Activated naive CD8-positive, alpha-beta T cell treated with anti-CD3 and anti-CD28 coated beads, Interleukin-2, amount 10 ng/mL, durations not matched to agents 7 days and 5 days (primary cell): ENCODE measurements at places on chromosomes 5 and 9. TPM values are rescaled to one million over a fixed set of nuclear protein-coding genes. Genes with fewer than 3 reads are reported as not detected.

The B4GALT1 gene
- total RNA-seq, result 35.7 TPM

The PCSK1 gene
- not detected for total RNA-seq

GRCh38 chr5:113574417-113574816, 60.9 kb downstream of the YTHDC2 start:
- DNase-seq, result no peak

DNA sequence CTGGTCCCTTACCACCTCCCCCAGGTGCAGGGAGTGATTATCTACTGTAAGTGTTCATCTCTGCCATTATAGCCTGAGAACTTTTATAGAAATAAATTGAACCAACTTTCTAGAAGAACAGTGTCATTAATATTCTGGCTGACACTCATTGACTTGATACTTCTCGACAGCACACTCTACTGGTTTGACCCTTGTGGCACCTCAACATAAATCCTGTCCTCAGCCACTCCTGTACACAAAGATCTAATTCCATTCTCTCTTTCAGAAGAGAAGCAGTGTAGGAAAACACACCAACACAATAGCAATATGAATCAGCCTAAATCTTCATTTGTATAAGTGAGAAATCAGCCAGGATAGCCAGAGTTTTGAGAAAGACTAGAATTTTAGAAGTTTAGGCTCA, 417.7 kb downstream of the TAF11L14 start:
- DNase-seq, result no peak

- no peak for DNase-seq
These were observed 336.3 kb downstream of the RASEF start for GRCh38 chr9:82726424-82727276.

DNA sequence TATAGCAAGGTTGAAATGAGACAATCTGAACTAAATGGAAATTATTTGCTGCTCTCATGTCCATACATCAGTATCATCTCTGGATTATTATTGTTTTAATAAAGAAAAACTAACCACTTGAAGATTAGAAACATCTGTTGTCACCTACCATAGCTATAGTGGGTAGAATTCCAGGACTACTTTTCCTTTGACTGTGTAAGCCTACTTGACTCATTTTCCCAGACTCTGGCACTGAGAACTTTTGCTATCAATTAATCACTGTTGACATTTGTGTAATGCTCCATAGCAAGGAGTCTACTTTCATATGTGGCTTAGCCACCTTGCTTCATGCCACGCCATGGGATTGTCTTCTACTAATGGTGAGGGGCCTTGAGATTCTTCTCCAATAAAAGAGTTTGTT, 59.9 kb upstream of the ARRDC3 start:
- no peak for DNase-seq

DNA sequence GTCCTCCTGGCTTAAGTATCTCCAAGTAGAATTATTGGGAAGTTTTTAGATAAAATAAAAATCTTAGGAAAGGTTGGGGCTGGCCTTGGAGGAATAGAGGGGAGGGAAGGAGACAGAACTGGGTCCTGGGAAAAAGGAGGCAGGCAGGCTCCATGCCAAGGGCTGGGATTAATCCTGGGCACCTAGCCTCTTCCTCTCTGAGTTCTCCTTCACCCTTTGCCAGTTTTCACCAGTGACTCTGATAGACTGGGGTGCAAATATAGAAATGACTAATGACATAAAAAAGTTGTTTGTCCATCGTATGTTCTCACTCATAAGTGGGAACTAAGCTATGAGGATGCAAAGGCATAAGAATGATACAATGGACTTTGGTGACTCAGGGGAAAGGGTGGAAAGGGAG, 81.9 kb downstream of the RMI1 start:
- DNase-seq, result no peak

The TMEM174 gene
- total RNA-seq, result not detected

DNA sequence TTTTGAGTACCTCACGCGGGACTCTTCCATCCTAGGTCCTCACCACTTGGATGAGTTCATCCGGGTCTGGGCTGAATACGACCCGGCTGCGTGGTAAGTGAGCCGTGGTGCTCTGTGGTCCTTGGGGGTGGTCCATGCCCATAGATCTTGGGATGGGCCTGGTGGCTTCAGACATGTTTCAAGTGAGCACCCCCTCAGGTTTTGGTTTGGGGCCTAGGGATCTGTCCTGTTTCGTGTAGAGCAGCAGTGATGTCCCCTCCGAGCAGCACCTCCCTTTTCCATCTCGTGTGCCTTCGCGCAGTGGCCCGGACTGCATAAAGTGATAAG, 218.9 kb downstream of the CACNA1B start:
- no peak for DNase-seq

DNA sequence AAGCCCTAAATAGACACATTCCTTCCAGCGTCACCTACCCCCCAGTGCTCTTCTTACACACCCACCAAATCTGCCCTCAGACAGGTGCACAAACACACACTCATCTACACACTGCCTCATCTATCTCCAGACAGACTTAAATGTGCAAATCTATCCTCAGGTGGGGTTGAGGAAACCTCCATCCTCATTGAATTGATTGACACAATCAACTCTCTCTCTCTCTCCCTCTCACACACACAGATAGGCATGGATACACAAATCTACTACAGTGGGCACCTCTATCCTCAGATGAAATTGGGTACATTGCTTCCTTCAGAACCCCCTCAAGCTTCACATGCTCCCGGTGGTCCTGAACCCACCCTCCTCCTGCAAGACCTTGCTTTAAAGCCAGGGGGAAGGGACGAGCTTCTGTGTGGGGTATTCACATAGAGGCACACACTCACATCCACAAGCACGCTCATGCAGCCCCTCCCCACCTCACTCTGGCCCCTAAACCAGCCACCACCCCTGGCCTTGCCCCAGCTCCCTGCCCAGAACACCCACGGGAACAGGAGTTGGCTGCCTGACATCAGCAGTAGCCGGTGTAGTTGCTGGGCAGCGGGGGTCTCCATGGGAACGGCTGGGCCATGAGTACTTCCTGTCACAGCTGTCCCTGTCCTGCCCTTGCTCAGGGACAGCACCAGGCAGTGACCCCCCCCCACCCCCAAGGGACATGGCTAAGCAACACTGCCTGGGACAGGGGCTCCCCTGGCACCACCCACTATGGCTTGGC, 22.8 kb downstream of the PCDH1 start:
- no peak for DNase-seq

The ICE1 gene
- 34.5 TPM for total RNA-seq

DNA sequence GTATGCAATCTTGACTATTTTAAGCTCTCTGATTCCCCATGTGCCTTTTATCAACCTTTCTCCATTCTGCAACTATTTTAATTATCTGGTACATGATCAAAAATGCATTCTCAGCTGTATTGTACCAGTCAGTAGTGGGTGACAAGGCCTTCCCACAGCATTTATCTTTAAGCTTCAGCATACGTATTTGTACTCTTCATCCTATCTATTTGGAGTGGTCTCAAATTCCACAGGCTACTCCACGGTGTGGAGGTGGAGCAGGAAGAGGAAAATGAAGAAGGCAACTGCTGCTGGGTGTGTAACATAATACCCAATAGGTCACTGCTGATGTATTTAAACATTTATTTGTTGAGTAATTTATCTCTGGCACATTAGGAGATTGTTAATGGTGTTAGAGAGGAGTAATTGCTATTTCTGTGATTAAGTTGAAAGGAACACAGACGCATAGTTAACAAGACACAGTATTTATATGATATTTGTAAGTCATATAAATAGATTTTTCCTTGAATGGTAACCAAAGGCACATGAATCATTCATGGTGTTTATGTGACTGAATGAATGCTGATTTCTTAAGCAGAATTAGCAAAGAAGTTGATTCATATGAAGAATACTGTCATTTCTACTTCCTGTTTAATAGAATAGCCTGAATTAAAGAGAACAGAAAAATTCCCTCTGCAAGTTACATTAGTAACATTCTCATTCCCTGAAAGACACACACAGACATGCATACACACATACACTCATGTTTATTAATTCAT, 153.8 kb upstream of the NR3C1 start:
- DNase-seq, result no peak

DNA sequence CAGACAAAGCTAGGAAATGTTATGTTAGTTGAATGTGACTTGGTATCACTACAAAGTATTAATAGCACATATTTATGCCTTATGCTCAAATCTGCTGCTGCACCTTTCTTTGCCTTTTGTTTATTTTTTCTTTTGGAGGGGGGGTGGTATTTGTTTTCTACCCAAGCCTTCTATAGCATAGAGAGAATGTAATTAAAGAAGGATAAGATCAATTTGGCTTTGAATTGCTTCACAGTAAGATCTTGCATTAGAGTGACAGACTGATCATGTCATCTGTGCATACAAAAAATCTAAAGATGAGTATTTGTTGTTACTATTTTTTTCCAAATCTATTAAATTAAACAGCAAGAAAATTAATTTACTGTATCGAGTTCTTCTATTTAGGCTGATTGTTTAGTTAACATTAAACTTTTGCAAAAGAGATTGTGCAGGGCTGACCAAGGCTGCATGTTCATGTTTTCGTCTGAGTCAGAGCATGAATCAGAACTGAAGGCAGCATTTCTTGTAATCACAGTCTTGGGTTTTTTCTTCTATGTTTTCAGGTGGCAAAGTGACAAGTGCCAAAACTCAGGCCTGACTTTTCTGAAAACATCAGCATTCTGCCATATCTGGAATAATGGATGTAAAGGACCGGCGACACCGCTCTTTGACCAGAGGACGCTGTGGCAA, 1007.1 kb upstream of the WWC1 start:
- DNase-seq, result no peak
